ENCODE measurements at places on chromosomes 2 and 18. TPM values are rescaled to one million over a fixed set of nuclear protein-coding genes. Genes with fewer than 3 reads are reported as not detected.

- no peak for DNase-seq
Measured at GRCh38 chr2:215745331-215745730, 268.0 kb downstream of the MREG start.

DNA sequence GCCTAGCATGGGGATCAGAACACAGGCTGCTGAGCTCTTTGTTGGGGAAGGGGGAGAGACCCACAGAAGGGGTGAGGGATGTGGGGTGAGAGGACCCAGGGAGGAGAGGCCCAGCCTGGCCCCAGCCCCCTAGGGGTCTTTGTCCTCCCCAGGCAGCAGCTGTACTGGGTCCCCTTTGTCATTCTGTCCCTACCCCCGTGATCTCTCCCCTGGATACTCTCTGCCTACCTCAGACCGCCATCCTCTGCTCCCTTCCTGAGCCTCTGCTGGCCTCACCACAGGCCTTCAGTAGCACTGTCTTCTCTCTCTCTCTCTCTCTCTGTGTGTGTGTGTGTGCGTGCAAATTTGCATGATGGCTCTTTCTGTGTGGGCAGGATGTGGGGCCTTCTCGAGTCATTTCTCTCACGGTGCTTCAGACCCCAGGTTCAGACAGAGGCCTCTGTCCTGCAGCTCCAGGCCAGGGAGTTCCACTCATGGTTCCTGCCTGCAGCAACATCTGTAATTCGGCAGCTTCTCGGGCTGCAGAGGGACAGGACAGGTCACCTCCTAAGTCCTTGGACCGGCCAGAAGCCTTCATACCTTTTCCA, 1.4 kb downstream of the PSD4 start:
- DNase-seq: no peak

GRCh38 chr2:38260469-38260868, 116.6 kb downstream of the ATL2 start:
- no peak for DNase-seq

- DNase-seq: no peak
Measured at GRCh38 chr2:74895001-74895400, 61.1 kb downstream of the HK2 start.

DNA sequence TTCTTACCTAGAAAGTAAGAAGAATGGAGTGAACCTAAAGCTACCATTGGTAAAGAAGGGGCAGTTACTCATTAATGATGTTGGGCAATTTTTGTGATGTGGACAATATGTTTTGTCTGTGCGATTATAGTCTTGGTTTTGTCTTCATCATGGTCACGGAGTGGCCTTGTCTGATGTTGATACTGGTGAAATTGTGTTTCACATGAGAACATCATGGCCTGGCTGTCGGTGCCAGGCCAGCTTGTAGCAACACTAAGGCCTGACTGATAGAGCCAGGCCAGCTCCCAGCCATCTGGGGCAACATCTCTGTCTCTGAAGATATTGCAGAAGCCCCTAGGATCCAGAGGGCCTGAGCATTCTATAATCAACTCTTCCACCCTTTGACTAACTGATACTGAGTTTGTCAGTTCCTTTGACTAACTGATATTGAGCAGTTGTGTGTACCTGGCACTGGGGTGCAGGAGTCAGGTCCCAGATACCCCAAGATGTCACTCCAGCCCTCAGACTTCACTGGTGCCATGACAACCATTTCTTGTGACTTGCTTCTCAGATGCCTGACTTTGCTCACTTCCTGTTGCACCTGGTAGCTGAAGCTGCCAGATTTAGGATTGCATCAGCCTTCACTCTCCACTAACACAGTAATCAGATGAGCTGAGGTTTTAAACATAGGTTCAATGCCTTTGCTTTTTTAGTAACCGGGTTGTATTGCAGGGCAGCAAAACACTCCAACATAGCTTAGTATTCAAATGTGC, 62.5 kb downstream of the RPIA start:
- no peak for DNase-seq

- DNase-seq: no peak
Measured at GRCh38 chr2:28565720-28566295, 69.9 kb downstream of the PLB1 start.

GRCh38 chr2:215969131-215969841, 44.1 kb downstream of the MREG start:
- no peak for DNase-seq

DNA sequence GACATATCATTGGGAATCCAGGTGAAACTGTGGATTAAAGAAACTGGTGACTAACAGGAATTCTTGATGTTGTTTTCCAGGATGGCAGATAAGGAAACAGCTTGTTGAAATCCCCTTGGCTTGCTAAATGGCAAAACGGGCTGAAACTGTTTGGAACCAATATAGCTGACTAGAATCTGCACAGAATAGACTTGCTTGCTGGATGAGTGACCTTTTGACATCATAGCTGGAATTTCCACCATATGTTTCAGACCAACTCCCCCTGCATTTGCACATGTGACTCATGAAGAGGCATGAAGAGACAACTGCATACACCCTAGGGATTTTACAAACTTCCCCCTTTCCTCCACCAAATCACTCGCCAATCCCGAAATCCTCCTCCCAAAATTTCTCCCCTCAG, 87.7 kb upstream of the LYPD1 start:
- DNase-seq: no peak

- no peak for DNase-seq
Measured at GRCh38 chr18:76395609-76396008, 99.4 kb downstream of the ZNF516 start.

- no peak for DNase-seq
Measured at GRCh38 chr2:24819442-24820174, 26.4 kb downstream of the CENPO start.

- no peak for DNase-seq
Measured at GRCh38 chr18:48547531-48547981, 8.7 kb downstream of the CTIF start.

GRCh38 chr2:118085173-118086023, 2.9 kb upstream of the INSIG2 start:
- no peak for DNase-seq

DNA sequence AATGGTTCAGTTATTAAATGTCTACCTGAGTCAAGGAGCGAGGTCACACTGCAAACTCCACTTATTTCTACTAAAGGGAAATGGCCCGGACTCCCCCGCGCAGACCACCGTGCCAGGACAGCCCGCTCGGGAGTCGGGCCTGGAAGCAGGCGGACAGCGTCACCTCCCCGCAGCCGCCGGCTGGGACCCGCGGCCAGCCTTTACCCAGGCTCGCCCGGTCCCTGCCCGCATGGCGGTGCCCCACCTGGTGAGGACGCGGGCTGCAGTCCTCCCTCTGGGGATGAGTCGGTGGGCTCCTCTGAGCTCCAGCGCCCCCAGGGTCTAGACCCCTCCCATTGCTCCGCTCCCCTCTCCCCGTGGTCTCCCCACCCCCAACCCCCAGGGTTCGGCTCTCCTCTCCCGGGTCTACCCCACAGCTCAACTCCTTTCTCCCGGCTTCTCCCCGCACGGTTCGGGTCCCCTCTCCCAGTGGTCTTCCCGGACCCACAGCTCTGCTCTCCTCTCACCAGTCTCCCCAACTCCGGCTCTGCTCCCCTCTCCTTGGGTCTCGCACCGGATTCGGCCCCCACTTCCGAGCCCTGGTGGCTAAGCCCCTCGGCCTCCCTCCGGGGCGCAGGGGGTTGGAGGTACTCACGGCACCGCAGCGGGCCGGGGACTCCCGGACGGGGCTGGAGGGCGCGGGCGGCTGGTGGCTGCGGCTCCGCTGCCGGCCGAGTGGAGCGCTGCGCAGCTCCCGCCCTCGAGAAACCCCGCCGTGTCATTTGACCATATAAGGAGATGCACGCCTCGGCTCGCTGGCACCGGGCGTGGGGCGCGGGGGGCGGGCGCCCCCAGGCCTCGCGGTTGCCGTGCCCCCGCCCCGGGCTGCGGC, at the start of gene FHL2:
Gene FHL2, minus strand, starts transcription at position 716 of the 871 bp plus-strand sequence. CDS start 12,535 bp downstream, outside the sequence.
- DNase-seq: peak; percentile 83

- DNase-seq: no peak
Measured at GRCh38 chr2:42914860-42915259, 122.5 kb upstream of the HAAO start.

DNA sequence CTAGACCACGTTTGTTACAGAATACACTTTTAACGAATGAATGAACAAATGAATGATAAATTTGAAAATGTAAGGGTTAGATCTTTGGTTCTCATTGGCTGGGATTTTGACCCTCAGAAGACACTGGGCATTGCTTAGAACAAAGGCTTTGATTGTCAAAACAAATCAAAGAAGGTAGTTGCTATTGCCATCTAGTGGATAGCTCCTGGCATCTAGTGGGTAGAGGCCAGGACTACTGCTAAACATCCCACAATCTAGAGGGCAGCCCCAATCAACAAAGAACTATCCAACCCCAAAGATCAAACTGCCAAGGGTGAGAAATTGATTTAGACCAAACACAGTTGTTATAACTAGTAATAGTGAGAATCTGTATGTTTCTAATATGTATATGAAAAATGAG, 552.3 kb downstream of the KCNJ3 start:
- DNase-seq: no peak

M1AP gene
- total RNA-seq: 0.81 TPM

LYPD6B gene
- total RNA-seq: 0.69 TPM

AP1S3 gene
- 3.1 TPM for total RNA-seq

TM4SF20 gene
- total RNA-seq: not detected

LIMS2 gene
- total RNA-seq: 0.29 TPM

FIGN gene
- total RNA-seq: 12.4 TPM

GPR39 gene
- 1.0 TPM for total RNA-seq

UGT1A3 gene
- not detected for total RNA-seq
